A549 (cell line): ENCODE measurements at places on chromosomes 4 and X.

GRCh38 chr4:1050486-1051213, 39.2 kb downstream of the FGFRL1 start:
- no peak for DNase-seq

DNA sequence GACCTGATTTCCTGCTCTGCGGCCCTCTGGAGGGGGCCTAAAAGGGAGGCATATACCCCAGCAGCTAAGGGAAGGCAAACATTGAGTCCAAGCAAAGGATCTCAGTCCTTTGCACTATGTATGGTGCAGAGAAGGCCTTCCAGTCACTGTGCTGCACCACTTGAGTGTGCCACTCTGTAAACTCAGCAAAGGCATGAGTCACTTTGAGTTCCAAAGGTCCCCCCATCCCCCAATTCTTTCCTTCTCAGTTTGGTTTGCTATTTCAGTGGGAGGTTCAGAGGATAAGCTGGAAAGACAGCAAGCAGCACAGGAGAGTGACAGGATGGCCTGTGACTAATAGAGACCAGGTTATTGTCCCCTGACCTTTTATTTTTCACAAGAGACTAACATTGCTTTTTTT, 131.3 kb downstream of the FHDC1 start:
- DNase-seq, result no peak

- DNase-seq, result no peak
These were observed 22.8 kb downstream of the GPAT3 start for GRCh38 chr4:83558680-83559079.

GRCh38 chr4:153517159-153517558, 51.0 kb downstream of the TMEM131L start:
- no peak for DNase-seq

- DNase-seq, result no peak
These were observed 589 bp upstream of the NEUROG2 start for GRCh38 chr4:112516471-112517066.

DNA sequence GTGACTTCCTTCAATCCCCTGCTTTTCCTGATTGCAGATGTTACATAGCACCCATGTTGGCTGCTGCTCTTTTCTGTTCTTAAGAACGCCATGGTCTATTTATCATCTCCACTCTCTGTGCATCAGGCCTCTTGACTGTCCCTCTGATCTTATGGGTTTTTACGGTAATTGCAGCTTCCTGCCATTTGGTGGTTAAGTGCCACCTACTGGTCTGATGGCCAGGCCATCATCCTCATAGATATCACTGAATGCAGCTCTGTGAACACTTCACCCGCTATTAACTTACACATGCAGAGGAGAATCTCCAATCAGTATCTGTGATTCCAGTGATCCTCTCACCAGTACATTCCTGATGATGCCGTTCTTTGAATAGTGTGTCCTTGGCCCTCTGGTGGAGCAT, 382.4 kb downstream of the TRAM1L1 start:
- DNase-seq, result no peak

- no peak for DNase-seq
These were observed 78.8 kb downstream of the PHEX start for GRCh38 chrX:22110729-22111494.

DNA sequence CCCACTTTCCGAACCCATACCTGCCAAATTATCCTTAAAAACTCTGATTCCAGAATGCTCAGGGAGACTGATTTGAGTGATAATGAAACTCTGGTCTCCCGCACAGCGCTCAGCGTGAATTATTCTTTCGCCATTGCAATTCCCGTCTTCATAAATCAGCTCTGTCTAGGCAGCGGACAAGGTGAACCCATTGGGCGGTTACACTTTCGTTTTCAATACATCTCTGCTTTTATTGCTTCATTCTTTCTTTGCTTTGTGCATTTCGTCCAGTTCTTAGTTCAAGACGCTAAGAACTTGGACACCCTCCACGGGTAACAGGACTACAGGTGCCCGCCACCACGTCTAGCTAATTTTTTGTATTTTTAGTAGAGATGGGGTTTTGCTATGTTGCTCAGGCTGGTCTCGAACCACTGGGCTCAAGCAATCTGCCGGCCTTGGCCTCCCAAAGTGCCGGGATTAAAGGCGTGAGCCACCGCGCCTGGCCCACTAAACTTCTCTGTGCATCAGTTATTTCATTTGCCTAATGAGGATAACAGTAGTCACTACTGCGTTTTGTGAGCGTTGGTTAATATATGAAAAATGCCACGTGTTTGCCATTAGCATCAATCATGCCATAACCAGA, 936 bp upstream of the PGK1 start:
- no peak for DNase-seq

DNA sequence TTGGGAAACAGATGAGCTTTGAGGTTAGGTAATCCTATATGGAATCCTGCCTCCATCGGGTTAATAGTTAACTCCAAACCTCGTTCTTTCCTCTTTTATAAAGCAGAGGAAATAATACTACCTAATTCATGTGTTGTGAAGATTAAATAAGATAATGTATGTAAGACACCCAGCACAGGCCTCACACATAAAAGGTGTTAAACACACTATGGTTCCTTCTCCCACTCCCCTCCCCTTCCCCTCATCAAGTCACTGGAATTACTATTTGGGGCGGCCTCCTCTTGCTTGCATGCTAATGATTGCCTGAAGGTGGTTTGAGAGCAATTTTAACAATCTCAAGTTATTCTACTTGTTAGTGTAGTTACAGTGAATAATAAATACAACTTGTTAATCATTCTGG, 404.4 kb upstream of the RASGEF1B start:
- no peak for DNase-seq
